ENCODE measurements at places on chromosomes 1 and 21.

GRCh38 chr1:161439280-161440232 lies 65.7 kb upstream of the FCGR2A start:
- peak; percentile 57 for DNase-seq

- no peak for DNase-seq
Measured at GRCh38 chr1:151485685-151486255, 25.4 kb upstream of the CGN start.

DNA sequence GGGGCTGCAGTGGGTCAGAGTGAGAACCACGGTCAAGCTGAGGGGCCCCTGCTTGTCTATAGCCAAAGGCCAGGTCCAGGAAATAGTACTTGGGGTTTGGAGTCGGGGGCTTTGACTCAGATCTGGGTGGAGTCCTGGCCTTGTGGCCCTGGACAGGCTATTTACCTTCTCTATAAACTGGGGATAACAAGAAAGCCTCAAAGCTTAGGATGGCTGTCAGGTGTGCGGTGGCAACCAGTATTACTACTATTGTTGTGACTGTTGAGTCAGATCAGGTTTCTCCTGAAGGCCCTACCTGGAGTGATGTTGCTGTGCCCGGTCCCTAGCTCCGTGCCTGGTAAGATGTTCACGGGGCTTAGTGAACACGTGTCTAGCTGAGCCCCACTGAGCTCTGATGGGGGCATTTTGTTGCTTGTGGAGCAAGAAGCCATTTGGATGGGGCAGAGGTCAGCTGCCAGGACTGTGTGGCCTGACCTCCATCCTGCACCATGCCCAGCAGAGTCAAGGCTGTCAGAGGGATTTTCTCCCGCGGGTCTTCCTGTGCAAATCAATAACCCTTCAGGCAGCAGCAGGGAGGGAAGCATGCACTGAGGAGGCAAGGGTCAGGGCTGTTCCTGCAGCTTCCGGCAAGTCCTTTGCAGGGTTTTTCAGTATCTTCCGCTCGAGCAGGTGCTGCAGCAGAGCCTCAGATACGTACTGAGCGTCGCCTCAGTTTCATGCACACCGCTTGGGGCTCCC lies 170.3 kb downstream of the CAMTA1 start:
- no peak for DNase-seq

DNA sequence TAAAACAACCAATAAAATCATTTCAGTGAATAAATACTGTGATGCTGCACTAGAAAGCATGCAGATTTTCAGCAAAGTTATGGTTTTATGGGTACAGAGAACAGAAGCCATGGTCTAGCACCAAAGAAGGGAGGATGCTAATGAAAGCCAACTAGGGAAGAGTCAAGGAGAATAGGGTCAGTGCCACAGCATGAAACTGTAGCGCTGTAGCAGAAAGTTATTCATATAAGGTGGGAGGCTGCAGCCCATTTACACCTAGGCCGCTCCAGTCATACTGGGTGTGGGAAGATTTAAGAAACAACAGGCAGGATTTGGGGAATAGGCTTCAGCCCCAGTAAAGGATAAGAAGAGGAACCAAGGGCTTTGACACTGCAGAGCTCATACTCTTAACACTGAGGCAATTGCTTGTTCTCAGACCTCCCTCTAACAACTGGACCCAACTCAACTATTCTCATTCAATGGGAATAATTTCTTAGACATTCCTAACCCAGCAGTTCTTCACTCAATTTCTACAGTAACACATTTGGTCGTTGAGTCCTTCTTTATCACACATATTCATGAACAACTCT lies 4.4 kb downstream of the IFI16 start:
- peak; percentile 25 for DNase-seq

GRCh38 chr1:22687191-22687590 lies 23.4 kb upstream of the EPHB2 start:
- DNase-seq, result no peak

- DNase-seq, result no peak
Measured at GRCh38 chr1:22878626-22879025, 94.0 kb downstream of the LACTBL1 start.

DNA sequence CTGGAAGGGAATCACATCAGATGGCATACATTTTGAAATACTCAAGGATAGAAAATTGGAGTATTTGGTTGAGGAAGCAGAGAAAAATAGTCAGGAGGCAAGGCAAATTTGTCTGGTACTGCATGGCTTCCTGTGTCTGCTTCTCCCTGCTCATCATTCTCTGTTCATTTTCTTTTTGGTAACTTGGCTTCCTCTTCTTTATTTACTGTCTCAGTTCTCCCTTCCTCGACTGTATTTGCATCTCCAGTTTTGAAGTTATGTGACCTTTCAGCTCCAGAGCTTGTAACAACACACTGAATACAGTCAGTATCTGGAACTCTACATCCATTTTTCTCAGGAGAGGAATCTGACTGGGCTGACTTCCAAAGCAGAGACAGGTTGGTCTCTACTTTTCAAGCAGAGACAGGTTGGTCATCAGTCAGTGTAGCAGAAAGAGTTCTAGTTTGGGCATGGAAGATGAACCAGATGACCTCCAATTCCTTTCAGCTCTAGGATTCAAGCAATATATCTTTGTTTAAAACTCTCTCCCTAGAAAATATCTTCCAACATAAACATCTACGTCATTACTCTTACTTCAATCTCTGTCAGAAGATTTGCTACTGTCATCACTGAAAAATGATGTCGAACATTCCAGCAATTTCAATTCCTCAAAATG lies 571.2 kb downstream of the ADGRL2 start:
- DNase-seq, result no peak

GRCh38 chr1:30061292-30062220 lies 661.8 kb downstream of the MATN1 start:
- no peak for DNase-seq

GRCh38 chr1:94332952-94333351 lies 85.2 kb upstream of the ABCD3 start:
- DNase-seq, result no peak

DNA sequence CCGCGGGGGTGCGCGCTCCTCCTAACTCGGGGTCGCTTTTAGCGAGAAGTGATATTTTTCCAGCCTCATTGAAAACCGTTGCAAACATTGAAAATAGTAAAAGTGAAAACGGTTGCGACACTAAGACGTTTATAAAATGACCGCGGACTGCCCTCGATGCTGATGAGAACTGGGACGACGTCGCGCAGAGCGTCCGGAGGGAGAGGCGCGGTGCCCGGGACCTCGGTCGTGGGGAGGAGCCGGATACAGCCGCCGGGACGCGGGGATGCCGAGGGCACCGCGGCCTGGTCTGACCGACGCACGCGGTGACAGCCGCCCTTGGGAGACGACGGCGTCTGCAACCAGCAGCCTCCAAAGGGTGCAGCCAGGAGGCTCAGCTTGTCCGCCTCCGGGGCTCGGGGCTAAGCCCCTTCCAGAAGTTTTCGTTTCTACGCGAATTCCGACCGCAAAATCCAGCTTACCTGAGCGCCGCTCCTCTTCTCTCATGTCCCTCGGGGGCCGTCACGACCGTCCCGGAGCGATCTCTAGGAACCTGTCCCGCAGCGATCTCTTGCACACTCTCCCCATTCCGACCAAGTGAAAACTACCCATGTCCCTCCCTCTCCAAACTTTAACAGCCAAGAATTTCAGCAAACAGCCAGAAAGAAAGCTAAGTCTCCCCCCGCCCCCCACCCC lies 144.4 kb upstream of the ETS2 start:
- DNase-seq, result peak; percentile 32

DNA sequence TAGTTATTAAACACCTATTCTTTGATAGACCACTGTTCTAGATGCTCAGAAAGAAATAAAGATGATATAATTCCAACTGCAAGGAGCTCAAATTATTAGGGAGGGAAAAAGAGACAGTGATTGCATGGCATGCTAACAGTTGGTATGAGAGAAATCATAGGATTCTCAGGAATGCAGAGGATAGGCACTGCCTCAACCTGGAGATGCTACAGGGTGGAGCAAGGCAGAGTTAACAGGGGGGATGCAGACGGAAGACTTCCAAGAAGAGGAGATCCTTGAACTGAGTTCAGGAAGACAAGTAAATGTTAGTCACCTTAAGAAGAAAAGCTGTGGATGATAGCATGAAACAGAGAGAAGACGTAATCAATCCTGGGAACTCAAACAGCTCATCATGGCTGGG lies 123.7 kb downstream of the DAB1 start:
- DNase-seq, result no peak

- peak; percentile 71 for DNase-seq
Measured at GRCh38 chr1:145926686-145927062, 610 bp downstream of the RBM8A start.

DNA sequence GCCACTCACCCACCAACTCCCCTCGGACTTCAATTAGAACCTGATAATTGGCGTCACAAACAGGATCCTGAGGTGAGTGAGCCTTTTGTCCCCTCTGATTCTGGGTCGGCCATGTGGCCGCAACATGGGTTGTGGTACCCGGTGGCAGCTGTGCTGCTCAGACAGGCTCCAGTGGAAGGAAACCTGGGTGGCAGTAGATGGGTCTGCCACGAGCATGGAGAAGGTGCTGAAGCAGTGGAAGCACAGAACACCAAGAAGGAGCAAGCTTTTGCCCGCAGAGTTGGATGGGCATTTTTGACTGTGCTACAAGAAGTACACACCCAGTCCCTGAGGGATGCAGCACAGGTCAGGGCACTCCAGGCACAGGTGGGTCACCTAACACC lies 16.5 kb upstream of the UBE2U start:
- DNase-seq, result no peak

DNA sequence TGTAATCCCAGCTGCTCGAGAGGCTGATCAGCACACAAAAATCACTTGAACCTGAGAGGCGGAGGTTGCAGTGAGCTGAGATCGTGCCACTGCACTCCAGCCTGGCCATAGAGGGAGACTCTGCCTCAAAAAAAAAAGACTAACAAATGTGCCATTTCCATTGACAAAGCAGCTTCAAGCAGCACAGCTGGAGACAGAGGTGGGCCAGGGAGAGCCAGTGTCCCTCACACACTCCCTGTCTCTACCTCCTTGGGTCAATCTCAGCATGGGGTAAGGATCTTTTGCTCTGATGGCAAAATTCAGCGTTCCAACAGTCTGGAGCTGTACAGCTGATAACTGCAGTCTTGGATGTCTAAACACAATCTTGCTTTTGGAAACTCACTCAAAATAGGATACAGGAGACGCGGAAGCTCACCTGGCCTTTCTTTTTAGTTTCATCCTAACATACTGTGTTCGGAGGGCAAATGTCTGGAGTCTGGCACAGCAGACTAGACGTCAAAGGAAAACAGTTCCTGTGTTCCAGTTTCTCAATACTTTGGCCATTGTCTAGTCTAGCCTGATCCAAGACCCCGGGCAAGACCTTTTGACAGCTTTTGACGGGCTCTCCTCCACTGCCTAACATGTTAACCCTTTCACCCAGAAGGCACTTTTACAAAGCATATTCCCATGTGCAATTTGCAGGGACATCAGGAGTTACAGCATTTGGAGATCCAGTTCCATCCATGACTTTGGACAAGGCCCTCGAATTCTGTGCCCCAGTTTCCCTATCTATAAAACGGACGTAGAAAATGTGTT lies 2.9 kb downstream of the RCC2 start:
- no peak for DNase-seq

- no peak for DNase-seq
Measured at GRCh38 chr1:8889925-8890785, 11.7 kb upstream of the ENO1 start.

DNA sequence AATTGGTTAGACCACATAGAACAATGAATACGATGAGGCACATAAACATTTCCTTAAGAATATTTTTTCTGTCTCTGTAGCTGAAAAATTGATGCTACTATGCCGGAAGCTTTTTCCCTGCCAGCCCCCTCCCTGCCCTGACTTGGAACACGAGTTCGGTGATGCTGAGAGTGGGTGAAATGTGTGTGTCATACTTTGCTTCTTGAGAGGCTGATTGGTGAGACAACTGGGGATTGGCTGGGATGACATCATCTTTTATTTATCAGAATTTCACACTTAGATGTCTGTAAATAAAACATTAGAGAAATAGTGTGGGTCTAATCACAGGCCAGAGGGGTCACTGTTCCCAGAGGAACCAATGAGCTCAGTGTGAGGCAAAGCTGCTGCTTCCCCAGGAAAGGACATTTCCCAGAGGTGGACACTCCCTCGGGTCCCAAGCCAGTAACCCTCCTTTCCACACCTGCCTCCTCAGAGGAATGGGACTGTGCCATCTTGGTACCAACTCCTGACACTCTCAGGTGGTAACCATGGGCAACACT lies 195.4 kb upstream of the C1orf174 start:
- DNase-seq, result no peak

All from activated CD4-positive, alpha-beta T cell treated with anti-CD3 and anti-CD28 coated beads for 48 hours (primary cell).